NCI-H460 (cell line): ENCODE measurements at places on chromosomes 7 and 10. TPM values are rescaled to one million over a fixed set of nuclear protein-coding genes. Genes with fewer than 3 reads are reported as not detected.

Gene HOXA11
- total RNA-seq = 6.7 and 7.1 TPM in 2 replicates

Gene WEE2
- total RNA-seq = 0.27 TPM in 1 of 2 replicates, not detected in the other

Gene GIMAP5
- total RNA-seq = not detected in 2 replicates

Gene CYP2C8
- not detected in 2 replicates for total RNA-seq

Gene GIMAP1
- not detected in 2 replicates for total RNA-seq
